ENCODE measurements at places on chromosomes 16 and 17.

GRCh38 chr17:6269478-6269877, 165.4 kb downstream of the AIPL1 start:
- no peak for DNase-seq

DNA sequence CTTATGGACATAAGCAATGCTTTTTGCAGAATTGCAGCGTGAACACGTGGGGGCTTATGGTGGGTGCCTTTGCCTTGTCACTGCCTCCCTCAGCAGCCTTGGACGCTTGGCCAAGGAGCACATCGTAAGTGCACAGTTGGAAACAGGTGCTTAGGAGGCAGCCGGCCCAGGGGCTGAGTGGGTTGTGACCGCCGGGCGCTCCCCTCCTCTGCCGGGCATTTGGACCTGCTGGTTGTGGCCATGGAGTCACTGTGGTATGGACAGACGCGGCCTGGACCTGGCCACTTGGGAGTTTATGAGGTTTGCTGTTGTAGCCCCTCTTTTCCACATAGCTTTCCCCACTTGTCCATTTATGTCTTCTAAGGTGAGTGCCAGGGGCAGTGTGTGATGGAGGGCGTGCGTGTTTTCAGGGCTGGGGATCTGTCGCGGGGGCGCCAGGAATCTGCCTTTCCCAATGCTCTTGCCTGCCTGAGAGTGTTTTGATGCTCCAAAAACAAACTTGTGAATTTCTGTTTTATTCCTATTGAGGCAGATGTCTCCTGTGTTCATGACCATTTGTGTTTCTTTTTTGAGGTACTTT, 49.2 kb downstream of the PDPK1 start:
- DNase-seq = no peak

DNA sequence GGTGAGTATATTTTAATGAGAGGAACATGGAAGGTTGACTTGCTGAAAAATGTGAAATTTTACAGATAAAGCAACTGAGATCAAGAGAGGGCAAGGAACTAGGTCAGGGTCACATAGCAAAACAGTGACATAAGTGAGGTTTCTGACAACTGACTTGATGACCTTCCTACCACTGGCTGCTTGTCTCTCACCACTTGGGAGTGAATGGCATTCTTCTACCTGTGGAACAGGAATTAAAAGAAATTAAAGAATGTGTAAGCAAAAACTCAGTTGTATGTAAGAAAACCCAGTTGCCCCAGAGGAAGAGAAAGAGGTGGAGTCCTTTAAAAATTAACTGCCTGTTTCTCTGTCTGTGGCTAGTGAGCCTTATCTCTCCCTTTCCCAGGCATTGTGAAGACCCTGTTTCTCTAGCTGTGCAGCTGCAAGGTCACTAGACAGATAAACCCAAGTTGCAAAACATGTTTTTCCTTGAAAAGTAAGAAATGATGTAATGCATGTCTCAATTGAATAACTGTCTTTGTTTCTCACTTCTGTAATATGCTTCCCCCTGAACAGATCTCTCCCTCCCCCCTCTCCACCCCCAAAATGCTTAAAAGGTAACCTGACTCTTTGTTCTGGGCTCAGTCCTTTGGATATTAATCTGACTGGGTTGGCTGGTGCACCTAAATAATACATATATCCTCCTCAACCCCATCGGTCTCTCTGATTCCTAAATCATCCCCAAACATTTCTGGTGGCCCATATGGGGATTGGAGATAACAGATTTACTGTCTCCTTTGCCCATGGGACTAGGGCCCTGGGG, 23.4 kb downstream of the ACSM1 start:
- DNase-seq = no peak

DNA sequence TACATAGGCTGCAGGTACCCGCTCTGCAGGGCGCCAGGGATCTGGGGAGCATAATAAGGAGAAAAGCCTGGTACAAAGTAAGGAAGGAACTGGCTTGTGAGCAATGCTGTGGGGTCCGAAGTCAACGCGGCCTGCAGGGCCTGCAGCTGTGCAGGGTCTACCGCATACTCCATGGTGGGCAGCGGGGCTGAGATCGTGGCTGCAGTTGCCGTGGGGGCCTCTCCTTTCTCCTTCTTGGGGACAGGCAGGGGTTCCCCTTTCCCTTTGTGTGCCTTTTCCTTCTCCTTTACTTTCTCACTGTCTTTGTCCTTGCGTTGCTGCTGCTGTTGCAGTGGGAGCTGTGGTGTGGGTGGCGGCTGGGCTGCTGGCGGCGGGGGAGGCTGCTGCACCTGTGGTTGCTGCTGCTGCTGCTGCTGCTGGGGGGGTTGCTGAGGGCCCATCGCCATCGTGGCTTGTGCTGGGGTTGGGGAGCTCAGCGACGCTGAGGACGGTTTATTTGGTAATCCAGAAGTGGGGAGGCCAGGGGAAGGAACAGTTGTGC, 259.6 kb downstream of the ZFHX3 start:
- no peak for DNase-seq

- no peak for DNase-seq
These were observed 44.7 kb downstream of the CDH11 start for GRCh38 chr16:65077181-65077580.

DNA sequence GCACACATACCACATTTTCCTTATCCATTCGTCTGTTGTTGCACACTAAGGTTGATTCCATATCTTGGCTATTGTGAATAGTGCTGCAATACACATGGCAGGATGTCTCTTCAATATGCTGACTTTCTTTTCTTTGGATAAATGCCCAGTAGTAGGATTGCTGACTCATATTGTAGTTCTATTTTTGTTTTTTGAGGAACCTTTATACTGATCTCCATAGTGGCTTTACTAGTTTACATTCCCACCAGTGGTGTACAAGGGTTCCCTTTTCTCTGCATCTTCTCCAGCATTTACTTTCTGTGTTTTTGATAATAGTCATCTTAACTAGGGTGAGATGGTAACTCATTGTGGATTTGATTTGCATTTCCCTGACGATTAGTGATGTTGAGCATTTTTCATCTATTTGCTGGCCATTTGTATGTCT, 118.1 kb downstream of the STXBP4 start:
- peak; percentile 49 for DNase-seq

DNA sequence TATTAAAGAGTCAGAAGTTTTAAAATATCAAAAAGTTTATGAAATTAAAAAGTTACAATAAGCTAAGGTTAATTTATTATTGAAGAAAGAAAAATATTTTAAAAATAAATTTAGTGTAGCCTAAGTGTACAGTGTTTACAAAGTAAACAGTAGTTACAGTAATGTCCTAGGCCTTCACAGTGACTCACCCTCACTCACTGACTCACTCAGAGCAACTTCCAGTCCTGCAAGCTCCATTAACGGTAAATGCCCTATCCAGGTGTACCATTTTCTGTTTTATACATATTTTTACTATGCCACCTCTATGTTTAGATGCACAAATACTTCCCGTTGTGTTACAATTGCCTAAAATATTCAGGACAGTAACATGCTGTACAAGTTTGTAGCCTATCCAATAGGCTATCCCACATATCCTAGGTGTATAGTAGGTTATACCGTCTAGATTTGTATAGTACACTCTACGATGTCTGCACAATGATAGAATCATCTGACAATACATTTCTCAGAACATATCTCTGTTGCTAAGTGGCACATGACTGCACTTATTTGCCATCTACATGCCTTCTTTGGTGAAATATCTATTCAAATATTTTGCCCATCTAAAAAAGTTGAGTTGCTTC, 67.2 kb upstream of the WSB1 start:
- no peak for DNase-seq

DNA sequence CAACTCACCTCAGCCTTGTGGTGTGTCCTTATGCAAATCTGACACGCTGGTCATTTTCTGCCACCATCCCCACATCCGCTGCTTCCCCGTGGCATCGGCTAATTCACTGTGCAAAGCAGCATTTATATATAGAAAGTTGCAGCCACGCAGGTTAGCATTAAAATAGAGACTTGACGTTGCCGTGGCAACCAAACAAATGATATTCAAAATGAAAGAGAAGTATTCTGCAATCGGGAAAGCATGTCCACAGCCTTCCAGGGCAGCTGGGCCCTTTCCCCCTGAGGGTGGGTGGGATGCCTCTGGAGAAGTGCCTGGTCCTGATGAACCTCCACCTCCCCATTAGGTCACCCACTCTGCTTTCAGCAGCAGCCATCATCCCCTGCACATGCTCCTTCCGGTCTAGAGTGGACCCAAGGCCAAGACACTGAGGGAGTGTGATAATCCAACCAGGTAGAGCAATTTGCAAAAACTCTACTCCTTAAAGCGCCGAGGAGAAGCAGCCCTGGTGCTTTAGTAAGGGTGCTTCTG, 138.7 kb downstream of the GAS7 start:
- DNase-seq = no peak

DNA sequence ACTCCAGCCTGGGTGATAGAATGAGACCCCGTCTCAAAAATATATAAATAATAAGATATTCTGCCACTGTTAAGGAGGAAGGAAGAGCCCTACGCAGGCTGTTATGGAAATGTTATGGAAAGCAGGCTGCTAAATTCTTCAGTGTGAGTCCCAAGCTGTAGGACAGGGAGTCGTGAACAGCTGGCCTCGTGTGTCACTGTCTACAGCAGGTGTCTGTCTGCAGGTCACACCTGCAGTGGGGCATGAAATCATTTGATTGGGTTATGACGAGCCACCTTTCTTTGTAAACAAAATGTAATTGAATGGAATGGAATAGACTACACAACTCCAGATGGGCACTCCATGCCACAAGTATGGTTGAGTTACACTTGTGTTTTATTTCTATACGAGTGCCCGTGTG, 15.6 kb upstream of the LITAF start:
- DNase-seq = no peak

DNA sequence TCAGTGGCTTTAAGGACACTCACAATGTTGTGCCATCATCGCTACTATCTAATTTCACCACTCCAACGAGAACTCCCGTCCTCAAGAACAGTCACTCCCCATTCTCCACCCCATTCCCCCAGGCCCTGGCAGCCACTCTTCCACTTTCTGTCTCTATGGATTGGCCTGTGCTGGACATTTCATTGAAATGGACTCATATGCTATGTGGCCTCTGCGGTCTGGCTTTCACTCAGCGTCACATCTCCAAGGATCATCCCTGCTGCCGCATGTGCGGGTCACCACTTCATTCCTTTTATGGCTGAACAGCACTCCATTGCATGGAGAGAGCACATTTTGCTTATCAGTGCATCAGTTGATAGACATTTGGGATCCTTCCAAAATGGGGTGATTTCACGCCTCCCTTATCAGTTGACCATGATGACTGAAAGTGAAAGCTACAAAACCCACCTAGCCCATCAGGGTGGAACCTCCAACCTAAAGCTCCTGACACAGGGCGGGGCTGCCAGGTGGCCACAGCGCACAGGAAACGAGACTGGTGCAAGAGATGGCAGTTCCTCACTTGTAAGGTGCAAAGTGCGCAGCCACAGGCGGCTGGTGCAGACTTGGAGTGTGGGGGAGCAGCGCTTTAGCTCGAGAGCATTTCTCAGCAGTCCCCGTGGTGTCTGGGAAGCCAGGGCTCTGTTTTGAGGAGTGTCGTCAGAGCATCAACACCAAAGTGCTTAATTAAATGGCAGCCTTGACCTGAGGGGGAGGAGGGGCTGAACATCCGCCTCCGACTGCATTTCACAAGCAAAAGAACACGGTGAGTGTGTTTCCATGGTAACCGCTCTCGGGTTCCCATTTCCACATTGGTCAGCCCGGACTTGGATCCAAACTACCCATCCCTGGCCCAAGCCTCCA, 23.8 kb downstream of the COTL1 start:
- no peak for DNase-seq

GRCh38 chr17:58529275-58529674, 14.8 kb upstream of the MTMR4 start:
- no peak for DNase-seq

GRCh38 chr17:77634710-77635109, 323.8 kb upstream of the TNRC6C start:
- DNase-seq = no peak

DNA sequence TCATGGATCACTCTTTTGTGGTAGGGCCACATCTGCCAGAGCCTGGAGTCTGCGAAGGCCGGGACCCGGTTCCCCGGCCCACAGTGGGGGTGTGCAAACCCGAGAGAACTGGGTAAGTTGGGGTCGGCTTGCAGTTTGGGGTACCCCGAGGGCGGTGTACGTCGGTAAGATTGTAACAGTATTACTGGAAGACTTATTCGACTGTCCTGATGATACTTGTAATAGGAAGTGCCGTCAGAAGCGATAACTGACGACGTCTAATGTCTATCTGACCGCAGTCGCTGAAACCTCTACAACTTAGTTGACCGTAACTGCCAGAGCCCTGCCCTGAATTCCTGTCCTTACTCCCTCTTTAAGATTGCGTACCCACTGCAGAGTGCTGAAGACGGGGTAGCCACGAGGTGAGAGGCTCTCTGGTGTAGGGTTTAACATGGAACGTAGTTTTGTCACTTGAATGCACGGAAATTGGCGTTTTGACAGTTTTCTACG, 24.0 kb downstream of the TRPV2 start:
- no peak for DNase-seq

GRCh38 chr16:85137323-85138072, 25.2 kb upstream of the CIBAR2 start:
- peak; percentile 88 for DNase-seq

DNA sequence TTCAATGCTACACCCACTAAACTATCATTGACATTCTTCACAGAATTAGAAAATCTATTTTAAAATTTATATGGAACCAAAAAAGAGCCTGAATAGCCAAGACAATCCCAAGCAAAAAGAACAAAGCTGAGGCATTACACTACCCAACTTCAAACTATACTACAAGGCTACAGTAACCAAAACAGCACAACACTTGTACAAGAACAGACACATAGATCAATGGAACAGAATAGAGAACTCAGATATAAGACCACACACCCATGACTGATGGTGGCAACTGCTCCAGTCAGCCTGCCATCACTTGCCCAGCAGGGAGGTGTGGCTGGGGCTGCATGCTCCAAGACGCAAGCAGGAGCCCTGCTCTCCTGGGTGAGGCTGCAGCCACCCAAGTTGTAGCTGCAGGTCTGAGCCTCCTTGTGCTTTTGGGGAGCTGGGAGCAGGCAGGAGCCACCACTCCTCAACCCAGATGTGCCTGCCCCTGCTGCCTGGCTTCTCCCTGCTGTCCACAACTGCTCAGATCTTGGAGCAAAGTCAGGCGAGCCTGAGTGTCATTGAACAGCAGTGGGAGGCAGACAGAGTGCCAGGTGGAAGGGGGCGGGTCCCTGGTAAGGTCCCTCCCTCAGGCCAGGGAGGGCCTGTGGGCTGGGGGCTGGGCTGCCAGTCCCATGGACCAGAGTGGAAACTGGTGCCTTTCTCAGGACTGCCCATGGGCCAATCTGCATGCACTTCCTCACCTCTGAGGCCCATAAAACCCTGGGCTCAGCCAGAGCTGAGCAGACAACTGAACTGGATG, 24.7 kb downstream of the SSH2 start:
- no peak for DNase-seq

GRCh38 chr16:66476328-66477027, 49.4 kb downstream of the BEAN1 start:
- no peak for DNase-seq

- DNase-seq = no peak
These were observed 29.3 kb downstream of the MAF start for GRCh38 chr16:79571065-79571902.

GRCh38 chr16:58125041-58125440, 4.1 kb downstream of the CFAP20 start:
- no peak for DNase-seq

GRCh38 chr16:81634380-81635062, 144.6 kb upstream of the PLCG2 start:
- DNase-seq = no peak

All from AG09319 (cell line).